NCI-H345 (cell line): ENCODE measurements at places on chromosomes 7 and 10.

GRCh38 chr7:78437118-78437517 is 638.5 kb downstream of the PHTF2 start:
- no peak for DNase-seq

GRCh38 chr7:43105521-43106120 is 6.8 kb upstream of the HECW1 start:
- no peak for DNase-seq

- peak; percentile 39 for DNase-seq
Observed at GRCh38 chr10:97886286-97886685, 36.6 kb downstream of the GOLGA7B start.

DNA sequence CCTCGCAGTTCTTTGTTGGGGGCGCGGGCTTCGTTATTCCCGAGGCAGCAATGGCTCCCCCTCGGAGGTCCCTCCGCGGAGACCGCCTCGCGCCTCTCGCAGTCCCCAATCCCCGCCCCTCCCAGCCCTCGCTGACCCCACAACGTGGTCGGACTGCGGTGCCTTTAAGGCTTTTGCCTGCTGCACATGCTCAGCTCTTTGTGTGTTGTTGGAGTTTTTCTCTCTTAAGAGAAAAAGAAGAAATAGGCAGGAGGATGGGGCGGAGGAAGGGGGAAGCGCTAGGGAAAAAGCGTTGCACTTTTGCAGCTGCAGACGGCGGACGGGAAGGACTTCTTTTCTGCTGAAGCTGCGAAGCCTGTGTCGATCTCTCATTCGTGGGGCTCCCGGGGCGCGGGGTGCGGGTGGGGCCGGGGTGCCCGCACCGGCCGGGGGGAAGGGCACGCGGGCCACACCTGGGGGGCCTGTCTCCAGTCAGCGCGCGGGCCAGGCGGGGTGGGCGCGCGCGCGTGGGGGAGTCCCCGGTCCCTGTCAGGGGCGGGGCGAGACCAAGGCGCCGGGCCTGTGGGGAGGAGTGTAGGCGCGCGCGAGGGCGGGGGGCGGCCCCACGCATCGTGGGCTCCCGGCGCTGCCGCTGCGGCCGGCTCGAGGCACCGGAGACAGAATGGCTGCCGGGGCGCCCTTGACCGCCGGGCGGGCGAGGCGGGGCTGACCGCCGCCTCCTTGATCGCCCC is 445 bp upstream of the ATRNL1 start:
- DNase-seq = peak; percentile 59

GRCh38 chr7:82410461-82410860 is 33.1 kb downstream of the CACNA2D1 start:
- DNase-seq = peak; percentile 84

- no peak for DNase-seq
Observed at GRCh38 chr10:62175251-62175650, 93.4 kb downstream of the RTKN2 start.

- DNase-seq = no peak
Observed at GRCh38 chr10:26540601-26541000, 102.5 kb downstream of the APBB1IP start.

DNA sequence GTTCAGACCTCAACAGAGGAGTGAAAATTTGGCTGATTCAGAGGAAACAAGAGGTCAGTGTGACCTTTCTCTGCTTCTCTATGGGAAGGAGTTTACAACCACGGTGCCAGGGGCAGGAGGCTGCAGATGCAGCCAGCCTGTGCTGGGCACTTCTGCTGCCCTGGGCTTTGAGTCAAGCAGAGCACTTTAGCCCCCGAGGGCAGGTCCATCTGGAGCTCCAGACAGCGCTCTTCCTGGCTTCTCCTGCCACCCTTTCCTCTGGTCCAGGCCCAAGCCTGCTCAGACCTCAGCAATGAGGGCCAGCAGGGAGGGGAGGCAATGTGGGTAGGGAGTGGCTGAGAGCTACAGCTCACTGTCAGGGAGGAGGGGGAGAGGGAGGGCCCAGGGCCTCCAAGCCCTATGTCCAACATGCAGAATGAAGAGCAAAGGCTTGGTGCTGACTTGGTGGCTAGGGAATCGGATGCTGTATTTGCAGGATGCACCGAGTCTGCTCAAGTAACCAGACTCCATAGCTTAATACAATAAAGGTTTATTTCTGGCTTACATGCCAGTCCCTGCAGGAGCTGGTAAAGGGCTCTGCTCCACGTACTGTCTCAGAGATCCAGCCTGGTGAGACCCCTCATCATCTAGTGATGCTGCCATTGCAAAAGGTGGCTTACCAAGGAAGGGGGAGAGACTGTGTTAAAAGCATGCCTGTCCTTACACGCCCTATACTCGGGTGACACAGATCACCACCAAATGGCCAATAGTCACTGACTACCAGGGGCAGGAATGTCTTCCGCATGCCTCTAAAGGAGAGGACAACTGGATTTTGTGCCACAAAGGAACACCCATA is 481.6 kb downstream of the RPS24 start:
- no peak for DNase-seq

DNA sequence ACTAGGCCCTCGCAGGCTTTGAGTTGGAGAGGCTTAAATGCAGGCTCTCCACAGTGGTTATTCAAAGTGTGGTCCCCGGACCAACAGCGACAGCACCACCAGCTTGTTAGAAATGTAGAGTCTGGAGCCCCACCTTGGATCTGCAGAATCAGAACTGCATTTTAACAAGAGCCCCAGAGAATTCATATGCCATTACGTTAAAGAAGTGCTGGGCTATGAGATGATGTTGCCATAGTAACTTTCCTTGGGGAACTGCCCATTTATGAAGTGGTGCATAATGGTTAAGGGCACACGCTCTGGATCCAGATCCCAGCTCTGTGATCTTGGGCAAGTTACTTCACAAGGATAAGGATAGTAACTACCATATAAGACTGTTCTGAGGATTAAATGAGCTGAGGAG is 48.9 kb downstream of the ZCCHC24 start:
- DNase-seq = no peak

DNA sequence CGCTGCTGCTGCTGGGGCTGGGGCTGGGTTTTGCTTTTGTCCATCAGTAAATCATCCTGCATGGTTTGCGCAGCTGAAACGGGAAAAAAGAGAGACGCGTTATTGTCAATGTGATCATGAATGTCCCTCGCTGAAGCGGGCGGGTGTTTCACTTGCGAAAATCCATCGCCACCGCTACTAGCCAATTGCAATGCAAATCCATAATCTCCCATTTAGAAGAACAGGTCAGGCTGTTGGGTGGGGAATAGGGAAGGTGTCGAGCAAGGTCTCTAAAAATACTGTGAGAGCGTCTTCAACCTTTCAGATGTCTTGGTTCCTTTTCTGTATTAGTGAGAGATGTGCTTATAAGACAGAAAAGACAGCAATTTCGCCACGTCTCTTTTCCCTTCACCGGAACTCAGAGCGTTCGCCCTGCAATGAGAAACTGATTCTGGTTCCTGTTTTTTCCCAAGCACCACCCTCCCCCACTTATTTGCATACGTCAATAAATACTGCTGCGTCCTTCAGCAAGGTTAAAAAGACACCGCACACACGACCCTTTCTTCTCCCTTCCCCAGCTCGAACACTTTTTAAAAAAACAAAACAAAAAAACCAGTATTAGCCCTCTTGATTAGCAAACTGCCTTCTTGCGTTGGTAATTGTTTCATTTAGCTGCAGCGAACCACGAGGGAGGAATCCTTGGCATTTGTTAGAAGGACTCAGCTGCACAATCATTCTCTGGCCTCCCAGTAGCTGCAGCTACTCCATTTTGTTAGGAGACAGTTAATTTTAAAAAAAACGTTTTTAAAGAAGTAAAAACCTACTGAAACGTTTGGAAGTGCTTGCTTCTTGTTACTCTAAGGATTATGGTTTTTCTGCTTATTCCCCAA is 50.4 kb downstream of the CPEB3 start:
- no peak for DNase-seq

DNA sequence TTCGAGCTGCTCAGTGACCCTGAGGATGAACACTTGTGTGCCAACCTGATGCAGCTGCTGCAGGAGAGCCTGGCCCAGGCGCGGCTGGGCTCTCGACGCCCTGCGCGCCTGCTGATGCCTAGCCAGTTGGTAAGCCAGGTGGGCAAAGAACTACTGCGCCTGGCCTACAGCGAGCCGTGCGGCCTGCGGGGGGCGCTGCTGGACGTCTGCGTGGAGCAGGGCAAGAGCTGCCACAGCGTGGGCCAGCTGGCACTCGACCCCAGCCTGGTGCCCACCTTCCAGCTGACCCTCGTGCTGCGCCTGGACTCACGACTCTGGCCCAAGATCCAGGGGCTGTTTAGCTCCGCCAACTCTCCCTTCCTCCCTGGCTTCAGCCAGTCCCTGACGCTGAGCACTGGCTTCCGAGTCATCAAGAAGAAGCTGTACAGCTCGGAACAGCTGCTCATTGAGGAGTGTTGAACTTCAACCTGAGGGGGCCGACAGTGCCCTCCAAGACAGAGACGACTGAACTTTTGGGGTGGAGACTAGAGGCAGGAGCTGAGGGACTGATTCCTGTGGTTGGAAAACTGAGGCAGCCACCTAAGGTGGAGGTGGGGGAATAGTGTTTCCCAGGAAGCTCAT is 1.1 kb downstream of the DDIT4 start:
- DNase-seq = peak; percentile 57

DNA sequence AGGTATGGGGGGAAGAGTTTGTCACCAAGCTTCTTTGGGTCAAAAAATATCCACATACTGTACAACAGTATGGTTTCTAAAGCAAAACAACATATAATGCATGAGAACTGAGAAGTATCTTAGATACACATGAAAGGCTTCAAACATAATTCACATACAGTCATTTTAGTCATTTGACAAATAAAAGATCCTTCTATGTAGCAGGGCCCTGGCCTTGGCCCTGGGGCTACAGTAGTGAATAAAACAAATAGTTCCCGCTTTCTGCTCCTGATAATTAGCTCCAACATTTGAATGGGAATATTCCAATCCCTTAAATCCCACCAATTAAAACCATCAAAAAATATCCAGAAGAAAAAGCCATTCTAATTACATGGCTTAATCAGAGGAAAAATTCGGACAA is 51.3 kb downstream of the MALSU1 start:
- no peak for DNase-seq

DNA sequence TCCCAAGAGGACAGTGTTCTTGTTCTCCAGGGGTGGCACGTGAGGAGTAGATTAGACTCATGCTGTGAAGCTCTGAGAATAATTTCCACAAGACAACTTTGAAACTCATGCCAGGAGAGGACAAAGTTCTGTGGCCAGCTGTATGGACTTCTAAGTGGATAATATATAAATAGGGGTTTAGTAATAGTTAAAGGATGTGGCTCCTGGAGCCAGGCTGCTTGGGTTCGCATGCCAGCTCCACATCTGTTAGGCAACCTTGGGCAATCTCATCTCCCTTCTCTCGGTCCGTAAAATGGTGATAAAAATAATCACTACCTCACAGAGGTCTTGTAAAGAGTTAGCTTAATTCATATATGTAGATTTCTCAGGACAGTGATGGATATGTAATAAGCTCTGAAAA is 35.8 kb downstream of the ACSL5 start:
- no peak for DNase-seq

DNA sequence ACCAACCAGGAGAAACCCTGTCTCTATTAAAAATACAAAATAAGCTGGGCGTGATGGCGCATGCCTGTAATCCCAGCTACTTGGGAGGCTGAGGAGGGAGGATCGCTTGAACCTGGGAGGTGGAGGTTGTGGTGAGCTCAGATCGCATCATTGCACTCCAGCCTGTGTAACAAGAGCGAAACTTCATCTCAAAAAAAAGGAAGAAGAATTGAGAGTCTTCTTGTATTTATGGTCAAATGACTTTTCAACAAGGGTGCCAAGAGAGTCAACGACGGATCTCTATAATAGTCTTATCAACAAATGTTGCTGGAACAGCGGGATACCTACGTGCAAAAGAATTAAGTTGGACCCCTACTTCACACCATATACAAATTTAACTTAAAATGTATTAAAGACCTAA is 21.6 kb upstream of the JAZF1 start:
- DNase-seq = no peak

DNA sequence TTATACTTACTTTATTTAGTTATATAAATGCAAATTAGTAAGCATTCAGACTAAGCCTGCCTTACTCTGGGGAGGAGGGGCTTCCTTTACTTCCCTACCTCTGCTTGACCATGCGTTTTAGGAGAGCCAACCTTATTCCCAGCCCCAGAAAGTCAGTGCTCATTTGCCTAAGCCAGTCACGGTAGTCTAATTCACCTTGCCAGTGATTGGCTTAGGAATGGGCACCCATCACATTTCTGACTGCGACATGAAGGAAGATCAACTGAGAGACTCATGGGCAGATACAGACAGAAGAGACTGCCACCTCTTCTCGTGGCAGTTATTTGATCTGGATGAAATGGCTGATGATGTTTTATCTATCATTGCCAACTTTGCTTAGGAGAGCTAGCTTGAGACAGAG is 29.5 kb downstream of the RPA3 start:
- no peak for DNase-seq

DNA sequence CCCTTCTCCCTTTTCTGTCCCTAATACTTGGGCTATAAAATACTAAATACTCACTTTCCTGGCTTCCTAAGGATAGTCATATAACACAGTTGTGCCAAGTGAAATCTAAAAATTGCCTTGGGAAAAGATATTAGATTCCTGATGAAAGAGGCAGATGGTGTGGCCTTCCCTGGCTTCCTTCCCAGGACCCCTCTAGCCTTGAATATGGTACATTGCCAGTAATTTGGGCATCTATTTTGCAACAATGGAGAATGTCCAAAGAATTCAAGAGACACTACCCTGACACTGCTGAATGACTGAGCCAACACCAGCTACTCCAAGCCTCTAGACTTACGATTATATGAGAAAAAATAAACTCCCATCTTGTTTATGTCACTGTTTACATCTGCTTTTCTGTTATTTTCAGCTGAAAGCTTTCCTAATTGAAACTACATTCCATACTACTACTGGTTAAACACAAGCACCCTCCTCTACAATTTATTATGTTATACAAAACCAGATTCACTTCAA is 17.9 kb downstream of the COPG2 start:
- no peak for DNase-seq

GRCh38 chr10:72981028-72981881 is 26.6 kb upstream of the PLA2G12B start:
- no peak for DNase-seq

DNA sequence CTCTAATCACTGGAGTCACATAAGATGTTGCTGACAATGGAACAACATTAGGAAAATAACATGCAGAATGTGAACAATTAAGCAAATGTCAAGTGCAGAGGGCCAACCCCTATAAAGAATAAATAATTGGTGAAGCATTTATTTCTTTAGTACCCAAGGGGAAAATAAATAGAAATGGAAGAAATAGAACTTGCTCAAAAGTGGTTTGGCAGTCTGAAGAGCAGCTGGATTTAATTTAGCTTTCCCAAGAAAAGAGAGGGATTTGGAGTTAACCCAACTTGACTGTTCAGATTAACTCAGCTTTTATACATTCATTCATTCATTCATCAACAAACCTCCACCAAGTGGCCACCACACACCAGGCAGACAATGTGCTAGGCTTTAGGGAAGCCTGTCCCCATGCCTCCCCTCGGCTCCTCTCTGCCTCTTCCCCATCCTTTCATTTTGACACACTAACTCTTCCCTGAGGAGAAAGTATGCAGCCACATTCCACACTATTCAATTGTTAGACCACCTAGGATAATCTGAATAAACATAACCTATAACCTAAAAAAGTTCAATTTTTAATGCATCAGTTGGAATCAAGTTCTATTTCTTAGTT is 295.5 kb downstream of the AHR start:
- no peak for DNase-seq

GRCh38 chr7:80637454-80637853 is 988 bp upstream of the CD36 start:
- no peak for DNase-seq

GRCh38 chr7:73342645-73343044 is 14.7 kb downstream of the FKBP6 start:
- peak; percentile 49 for DNase-seq

GRCh38 chr7:95871075-95871848 is 98.9 kb downstream of the DYNC1I1 start:
- DNase-seq = peak; percentile 58

GRCh38 chr10:97574374-97575126 is 2.0 kb downstream of the ANKRD2 start:
- peak; percentile 87 for DNase-seq
